ENCODE measurements at places on chromosomes 11 and 22. TPM values are rescaled to one million over a fixed set of nuclear protein-coding genes. Genes with fewer than 3 reads are reported as not detected.

Gene DGAT2
- 0.55 TPM for total RNA-seq

Gene OR51M1
- total RNA-seq, result not detected

Gene MFNG
- total RNA-seq, result 188 TPM

Gene KRTAP5-11
- not detected for total RNA-seq

Gene ZP1
- not detected for total RNA-seq

All from endothelial cell of umbilical vein (primary cell).